ENCODE measurements at places on chromosomes 11 and 22.

GRCh38 chr11:94749369-94749768, 18.8 kb upstream of the AMOTL1 start:
- DNase-seq, result no peak

DNA sequence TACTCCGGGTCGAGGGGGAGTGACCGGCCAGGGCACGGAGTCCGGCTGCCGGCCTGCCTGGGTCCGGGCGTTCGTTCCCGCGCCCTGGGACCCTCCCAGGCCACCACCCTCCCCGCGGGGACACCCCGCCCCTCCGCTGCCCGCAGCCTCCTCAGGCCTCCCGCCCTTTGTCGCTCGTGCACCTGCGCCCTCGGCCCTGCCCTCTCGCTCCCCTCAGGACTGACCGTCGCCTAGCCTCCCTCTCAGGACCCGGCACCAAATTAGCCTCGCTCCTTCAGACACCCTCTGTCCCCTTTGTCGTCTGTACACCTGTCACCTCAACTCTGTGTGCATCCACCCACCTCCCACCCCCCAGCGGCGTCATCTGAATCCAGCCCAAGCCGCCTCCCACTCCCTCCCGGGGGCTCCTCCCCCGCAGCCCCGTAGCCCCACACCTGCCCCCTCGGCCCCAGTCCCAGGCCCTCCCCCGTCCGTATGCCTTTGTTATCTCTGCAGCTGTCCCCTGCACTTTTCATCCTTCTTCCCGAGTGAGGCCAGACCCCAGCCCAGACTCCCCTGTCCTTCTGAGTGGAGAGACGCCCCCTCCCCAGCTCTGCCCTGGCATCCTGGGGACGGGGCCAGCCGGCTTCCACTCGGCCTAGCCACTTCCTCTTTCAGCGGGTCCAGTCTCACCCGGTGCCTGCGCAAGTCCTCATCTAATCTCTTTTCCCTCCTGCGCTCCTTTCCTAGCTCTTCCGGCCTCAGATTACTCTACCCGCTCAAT, 643 bp downstream of the TIGD3 start:
- no peak for DNase-seq

GRCh38 chr11:55714982-55715888, 53.2 kb downstream of the OR4C6 start:
- no peak for DNase-seq

- no peak for DNase-seq
Observed at GRCh38 chr22:46791201-46791731, 28.8 kb downstream of the TBC1D22A start.

- DNase-seq, result no peak
Observed at GRCh38 chr22:30430933-30431332, 5.4 kb downstream of the MTFP1 start.

GRCh38 chr22:39244136-39244495, 666 bp downstream of the PDGFB start:
- DNase-seq, result no peak

DNA sequence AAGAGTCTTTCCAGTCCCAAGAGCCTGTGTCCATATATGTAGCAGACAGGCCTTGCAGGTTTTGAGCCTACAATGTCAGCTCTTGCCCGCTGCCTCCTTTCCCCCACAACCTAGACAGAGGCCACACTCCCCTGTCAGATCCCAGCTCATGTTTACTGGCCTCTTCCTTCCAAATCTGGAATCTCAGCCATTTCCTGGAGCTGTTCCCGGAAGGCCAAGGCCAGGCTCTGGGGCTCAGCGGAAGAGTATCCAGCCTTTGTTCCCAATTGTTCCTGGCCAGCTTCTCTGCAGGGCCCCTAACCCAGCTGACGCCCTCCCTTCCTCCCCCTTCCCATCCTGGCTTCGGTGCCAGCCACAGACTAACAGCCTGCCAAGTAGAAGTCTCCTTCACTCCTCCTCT, 1.0 kb upstream of the ROBO4 start:
- no peak for DNase-seq

Data from esophagus squamous epithelium (tissue), 5 donors.